Activated CD4-positive, alpha-beta T cell treated with anti-CD3 and anti-CD28 coated beads, Interleukin-2, amount 10 ng/mL, durations not matched to agents 7 days and 5 days (primary cell): ENCODE measurements at places on chromosomes 3 and 15. TPM values are rescaled to one million over a fixed set of nuclear protein-coding genes. Genes with fewer than 3 reads are reported as not detected.
A peak's percentile ranks its signal among the peaks of the same experiment; 100 is the strongest.

Gene SLC51A
- not detected for total RNA-seq

Gene MESP1
- total RNA-seq, result 1.1 TPM

Gene IVD
- 47.1 TPM for total RNA-seq

Gene GOLGA6D
- total RNA-seq, result not detected

DNA sequence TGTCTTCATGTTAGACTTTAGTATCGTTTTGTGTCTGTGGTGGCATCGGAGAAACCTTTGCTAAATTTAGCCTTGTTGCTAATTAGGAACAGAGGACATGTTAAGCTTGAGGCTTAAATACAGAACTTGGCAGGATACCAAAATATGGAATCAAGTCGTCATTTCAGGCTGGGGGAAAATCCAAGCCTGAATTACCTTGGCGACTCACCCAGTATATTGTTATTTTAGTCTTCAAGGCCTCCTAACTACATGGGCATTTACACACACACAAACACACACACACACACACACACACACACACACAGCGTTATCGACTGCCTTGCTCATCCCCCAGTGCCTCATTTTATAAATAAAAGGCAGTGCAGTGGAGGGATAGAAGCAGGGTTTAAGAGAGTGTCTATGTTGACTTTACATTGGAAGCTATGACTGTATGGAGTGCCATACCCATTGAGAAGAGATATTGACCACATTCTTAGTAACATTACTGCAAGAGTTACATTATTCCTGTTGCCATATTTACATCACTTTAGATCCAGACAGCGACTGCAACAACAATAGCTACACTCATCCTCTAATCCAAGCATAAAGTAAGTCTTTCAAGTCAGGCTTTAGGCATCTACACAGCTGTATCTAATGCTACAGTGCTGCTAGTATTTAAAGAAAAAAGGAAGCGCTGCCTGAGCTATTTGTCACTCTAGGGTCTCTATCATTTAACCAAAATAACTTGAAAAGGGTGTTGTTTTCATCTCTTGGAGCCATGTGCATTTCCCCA is 210.8 kb upstream of the SEMA6D start:
- no peak for DNase-seq
- no peaks in the 10 kb centered on the region for H3K36me3 ChIP-seq
- no peak overlapping the region for H3K27ac ChIP-seq

DNA sequence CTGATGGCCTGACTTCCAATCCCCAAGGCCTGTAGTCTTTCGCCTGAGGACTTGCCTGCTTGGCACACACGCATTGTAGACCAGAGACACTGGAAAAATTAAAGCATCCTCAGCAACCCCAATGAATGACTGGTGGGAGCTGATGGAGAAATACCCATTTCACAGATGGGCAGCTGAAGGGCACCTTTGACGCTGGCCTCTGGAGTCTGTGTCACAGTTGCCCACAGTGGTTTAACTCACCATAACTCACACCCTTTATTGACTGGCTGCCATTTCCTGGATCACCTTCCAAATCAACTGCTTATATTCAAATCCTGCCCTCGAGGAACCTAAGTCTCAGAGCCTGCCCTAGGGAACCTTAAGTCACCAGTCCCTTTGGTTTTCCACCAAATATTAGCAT is 183.1 kb downstream of the SHQ1 start:
- H3K4me1 ChIP-seq, result no peaks in the 10 kb centered on the region
- DNase-seq, result no peak
- H3K27ac ChIP-seq, result no peak overlapping the region
- no peaks in the 10 kb centered on the region for H3K27me3 ChIP-seq
- H3K4me3 ChIP-seq, result no peak overlapping the region

GRCh38 chr3:152621006-152621868 is 213.7 kb upstream of the P2RY1 start:
- H3K27ac ChIP-seq, result no peak overlapping the region
- H3K27me3 ChIP-seq, result peaks cover 13% of the 10 kb centered on the region
- no peaks in the 10 kb centered on the region for H3K36me3 ChIP-seq
- H3K4me1 ChIP-seq, result no peaks in the 10 kb centered on the region
- no peak overlapping the region for H3K4me3 ChIP-seq

- peaks cover 13% of the 10 kb centered on the region for H3K36me3 ChIP-seq
- DNase-seq, result no peak
- peaks cover 55% of the 10 kb centered on the region for H3K4me1 ChIP-seq
- peak overlapping the region; percentile 58 for H3K4me3 ChIP-seq
- H3K27ac ChIP-seq, result peak overlapping the region; percentile 58
- no peaks in the 10 kb centered on the region for H3K27me3 ChIP-seq
Observed at GRCh38 chr3:188397766-188398705, 244.1 kb downstream of the LPP start.

GRCh38 chr3:50124052-50124799 is 30.9 kb upstream of the SEMA3F start:
- H3K4me1 ChIP-seq, result no peaks in the 10 kb centered on the region
- peak; percentile 5 for DNase-seq
- H3K4me3 ChIP-seq, result no peak overlapping the region
- H3K27ac ChIP-seq, result no peak overlapping the region

GRCh38 chr3:10392244-10392643 is 71.3 kb upstream of the SEC13 start:
- no peaks in the 10 kb centered on the region for H3K27me3 ChIP-seq
- H3K27ac ChIP-seq, result peak overlapping the region; percentile 14
- DNase-seq, result no peak
